Hippocampal formation (tissue), 2 donors: ENCODE measurements at places on chromosomes 2 and 18.

GRCh38 chr18:79584491-79585394 is 94.9 kb upstream of the CTDP1 start:
- no peak for DNase-seq

DNA sequence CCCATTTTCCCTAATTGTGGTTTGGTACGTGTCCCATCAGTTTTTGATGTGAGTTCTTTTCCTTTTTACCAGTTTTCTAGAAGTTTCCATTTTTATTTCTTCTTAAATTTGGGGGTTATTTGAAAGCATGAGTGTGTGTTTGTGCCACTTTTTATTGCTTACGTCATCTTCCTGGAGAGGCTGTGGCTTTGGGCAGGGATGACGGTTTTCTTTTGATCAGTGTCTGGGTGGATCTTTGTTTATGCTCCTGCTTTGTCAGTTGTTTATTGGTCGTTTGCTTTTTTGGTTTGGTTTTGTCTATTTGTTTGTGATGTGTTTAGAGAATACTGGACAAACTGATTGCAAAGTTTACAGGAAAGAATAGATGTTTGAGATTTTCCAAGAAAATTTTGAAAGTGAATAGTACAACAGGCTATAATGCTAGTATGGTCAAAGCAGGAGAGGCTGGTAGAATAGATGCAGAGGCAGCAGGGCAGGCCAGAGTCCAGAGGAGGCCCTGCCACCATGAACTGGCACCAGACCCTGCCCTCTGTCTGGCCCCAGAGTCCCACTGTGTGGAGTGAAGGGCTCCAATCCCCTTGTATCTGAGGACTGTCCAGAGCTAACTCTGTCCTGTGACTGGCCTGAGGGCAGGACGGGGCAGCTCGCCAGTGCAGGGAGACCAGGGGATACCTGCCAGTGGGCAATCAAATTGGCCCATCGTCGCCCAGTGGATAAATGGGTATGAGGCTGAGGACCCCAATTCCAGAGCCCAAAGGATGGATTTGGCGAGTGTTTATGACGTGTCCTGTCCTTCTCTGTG is 23.4 kb upstream of the SNED1 start:
- DNase-seq = no peak

DNA sequence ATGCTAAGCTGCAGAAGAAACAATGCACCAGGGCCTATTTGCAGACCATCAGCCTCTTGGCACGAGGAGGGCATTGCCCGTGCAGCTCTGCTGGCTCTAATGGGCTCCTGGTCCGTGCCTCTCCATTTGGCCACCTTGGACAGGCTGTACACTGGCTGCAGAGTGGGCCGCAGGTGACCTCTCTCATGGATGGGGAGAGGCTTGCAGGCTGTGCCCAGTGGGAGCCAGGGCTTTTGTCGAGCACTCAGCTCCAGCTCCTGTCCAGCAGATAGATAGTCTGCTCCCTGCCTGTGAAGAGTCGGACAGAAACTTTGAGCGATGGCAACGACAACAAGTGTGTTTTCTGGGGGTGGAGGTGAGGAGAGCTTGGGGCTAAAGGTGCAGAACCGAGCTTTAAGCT is 100.9 kb downstream of the MBP start:
- DNase-seq = no peak

- no peak for DNase-seq
These were observed 19.0 kb downstream of the KCMF1 start for GRCh38 chr2:84989927-84990326.

DNA sequence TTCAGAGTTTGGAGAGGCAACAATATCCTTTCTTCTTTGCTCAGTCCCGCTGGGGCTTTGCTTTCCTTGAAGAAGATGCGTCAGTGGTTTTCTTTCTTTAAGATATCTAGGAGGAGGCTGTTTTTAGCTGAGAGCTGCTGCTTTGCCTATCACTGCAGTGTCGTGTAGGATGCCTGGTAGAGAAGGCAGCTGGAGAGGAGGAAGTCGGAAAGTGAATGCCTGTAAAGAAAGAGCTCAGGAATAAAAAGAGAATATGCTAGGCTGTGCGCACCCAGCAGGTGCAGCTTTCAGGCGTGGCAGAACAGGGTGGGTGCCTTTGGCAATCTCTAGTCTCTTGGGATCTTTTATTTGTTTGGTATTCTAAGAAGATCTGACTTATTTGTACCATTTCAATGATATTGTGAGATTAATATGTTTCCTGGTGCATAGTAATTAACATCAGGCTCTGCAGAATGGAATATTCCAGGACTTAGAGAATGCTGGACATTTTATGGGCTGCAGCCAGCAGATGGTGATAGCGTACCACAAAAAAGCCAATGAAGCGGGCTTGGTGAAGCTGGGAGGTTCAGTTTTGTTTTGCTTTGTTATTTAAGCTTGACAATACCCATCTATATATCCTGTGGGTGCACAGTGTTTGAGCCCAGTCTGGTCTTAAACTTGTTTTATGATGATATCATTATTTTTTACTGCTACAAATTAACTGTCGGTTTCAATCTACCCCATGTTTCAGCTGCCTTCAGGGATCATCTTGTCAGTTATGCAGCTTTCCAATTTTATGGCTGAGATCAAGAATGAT is 34.9 kb downstream of the CAVIN2 start:
- DNase-seq = peak; percentile 74

GRCh38 chr2:240429341-240429871 is 6.1 kb upstream of the GPC1 start:
- DNase-seq = no peak

DNA sequence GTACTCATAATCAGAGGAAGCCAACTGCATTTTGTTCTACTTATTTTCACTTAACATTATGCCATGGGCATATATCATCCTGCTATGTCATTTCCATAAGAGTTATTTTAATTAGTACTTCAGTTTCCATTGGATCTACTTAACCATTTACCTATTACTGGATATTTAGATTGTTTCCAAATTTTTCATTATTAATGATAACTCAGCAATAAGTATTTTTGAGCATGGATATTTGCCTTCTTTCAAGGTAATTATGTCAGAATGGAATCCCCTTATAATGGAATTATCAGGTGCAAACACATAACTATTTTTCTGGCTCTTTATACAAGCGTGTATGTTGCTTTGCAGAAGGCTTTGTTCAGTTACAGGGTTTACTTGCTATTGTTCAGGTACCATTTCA is 126.6 kb downstream of the RDH14 start:
- no peak for DNase-seq

GRCh38 chr2:65681503-65681902 is 249.1 kb upstream of the SPRED2 start:
- no peak for DNase-seq

DNA sequence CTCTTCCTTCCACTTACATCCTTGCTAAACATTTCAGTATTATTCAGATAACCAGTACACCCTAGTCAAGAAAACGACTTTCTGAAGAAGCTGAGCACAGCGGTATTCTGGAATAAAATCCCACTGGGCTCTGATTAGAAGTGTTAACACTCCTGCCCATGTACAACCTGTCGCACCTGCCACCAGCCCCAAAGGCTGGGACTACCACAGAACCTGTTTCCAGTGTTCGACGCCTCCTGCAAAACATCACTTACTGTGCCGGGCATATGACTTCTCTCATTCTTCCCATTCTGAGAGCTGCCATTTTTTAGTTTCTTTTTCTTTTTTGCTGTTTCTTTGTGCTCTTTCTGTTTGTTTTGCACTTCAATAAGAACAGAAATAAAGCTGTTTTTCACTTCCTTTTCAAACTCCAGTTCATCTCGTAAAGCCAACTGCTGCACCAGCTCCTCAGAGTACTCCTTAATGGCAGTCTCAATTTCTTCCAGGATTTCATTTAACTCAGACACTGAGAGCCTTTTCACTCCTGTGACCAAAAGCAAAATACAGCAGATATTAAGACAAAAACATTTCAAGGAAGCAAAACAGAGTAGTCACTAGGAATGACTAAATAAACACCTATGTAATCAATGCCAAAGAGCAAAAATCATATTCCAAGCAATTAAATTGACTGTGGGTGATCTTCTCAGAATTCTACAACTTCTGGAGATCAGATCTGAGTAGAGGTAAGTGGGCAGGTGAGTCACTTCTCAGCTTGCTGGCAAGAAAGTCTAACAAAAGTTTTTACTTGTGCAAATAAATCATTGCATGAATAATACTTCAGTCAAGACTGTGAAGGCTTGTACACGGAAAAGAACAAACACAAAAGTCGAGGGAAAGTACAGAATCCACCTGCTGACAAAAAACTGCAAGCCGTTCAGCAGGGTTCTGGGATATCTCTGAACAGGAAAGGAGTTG is 19.3 kb downstream of the FEZ2 start:
- no peak for DNase-seq

DNA sequence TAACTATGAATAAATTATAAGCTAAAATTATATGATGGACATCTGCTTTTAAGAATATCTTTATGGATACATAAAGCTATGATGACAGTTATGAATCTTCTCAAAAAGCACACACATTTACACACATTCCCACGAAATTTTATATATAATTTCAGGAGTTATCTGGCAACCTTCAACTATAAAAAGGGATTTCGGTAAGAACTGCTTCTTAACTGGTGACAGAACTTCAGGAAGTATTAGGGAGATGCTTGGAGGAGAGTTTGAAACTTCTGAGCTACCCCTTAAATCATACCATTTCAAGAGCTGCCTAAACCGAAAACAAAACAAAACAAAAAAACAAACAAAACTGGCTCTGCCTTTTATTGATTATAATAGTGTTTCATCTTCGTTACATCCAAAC is 399.4 kb downstream of the ZEB2 start:
- DNase-seq = no peak

GRCh38 chr2:146817613-146818012 is 1027.2 kb upstream of the ACVR2A start:
- DNase-seq = no peak
